Esophagus mucosa (tissue), 1 donor: ENCODE measurements at places on chromosomes 12 and 14. TPM values are rescaled to one million over a fixed set of nuclear protein-coding genes. Genes with fewer than 3 reads are reported as not detected.

The MYBPC1 gene
- 0.40 TPM for total RNA-seq

The MANSC4 gene
- not detected for total RNA-seq

The FRMD6 gene
- total RNA-seq = 92.0 TPM

The MYF6 gene
- total RNA-seq = not detected

The ARF3 gene
- 144 TPM for total RNA-seq

The PPP1R36 gene
- 0.20 TPM for total RNA-seq

DNA sequence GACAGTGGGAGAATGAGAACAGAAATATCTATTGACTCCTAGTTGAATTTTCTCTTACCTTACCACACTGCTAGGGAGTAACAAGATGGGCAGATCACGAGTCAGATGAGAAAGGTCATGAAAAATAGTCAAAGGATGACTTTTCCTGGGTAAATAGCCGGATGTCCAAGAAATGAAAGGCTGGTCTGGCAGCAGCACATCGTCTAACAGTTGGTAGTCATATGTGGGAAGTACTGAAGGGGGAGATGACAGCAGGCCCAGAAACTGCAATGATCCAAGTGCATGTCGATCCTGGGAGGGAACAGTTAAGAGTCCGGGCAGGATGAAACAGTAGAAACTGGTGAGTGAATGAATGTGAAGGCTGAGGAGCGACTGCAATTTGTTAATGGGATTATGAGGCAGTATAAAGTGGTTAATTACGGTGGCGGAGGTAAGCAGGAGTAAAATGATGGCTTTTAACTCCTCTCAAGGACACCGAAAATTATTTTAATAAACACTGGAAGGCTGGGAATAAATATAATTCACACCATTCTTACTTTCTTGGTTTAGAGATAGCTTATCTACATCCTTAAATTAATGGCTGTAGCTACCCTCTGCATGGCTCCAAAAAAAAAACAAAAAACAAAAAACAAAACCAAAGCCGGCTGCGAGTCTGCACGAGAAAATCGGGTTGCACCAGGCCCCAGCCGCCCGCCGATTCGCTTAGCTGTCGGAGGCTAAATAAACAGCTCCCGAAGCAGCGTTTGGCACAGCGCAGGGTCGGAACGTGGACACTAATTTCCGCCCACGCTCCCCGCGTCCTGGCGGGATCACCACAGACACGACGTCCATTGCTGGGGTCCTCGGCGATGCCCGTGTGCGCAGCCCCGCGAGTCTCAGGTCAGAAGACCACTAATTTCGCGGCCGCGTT, 1.0 kb upstream of the ERC1 start:
- peak; percentile 40 for ATAC-seq

GRCh38 chr12:132204793-132205270, 60.6 kb downstream of the NOC4L start:
- ATAC-seq = no peak

DNA sequence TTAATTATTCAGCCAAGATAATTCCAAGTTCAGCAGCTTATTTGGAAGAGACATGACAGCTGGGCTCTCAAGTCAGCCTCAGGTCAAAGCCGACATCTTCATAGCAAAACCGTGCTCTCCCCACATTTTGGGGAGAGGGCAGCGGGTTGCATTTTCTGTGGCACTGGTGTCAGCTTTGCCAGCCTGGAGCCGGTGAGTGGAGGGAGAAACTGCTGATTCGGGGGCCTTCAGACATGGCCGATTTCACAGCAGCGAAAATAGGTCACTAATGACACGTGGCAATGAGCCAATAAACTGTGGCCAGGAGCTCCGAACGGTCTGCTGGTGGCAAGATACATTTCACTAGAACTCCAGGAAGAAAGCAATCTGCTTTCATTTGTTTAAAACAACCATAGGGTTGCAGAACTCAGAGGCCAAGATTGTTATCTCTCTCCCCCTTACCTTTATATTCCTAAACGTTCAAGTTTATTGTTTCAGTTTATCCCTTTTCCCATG, 173.2 kb downstream of the CAND1 start:
- no peak for ATAC-seq

GRCh38 chr14:98682726-98683125, 589.3 kb downstream of the BCL11B start:
- no peak for ATAC-seq

DNA sequence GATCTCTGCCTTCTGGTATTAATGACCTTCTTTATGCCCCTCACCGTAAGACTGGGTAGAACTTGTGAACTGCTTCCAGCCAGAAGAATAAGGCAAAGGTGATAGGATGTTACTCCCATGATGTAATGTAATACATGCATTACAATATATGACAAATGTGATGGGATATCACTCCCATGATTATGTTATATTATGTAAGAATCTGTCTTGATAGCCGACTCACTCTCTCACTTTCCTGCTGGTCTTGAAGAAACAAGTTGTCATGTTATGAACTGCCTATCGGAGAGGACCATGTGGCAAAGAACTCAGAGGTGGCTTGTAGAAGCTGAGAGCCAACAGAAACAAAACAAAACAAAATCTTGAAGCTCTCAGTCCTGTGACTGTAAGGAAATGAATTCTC, 30.6 kb upstream of the OSBPL8 start:
- ATAC-seq = no peak

DNA sequence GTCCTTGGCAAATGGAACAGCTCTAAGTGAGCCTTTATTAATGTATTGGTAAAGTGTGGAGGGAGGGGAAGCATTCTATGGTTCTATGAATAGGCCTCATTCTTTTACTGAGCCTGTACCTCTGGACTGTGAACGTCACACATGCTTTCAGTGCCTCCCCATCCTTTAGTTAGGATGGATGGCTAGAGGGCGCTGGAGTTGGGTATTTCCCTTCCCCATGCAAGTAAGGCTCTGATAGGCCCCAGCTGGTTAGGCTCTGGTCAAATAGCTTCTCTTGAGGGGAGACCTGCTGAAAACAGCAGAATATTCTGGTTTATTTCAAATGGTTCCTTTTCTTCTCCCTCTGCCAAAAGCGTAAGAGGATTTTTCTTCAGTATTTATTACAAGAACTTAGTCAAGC, 860.9 kb upstream of the MDGA2 start:
- ATAC-seq = no peak

GRCh38 chr12:120229071-120229486, 28.2 kb upstream of the RPLP0 start:
- no peak for ATAC-seq

- ATAC-seq = no peak
Measured at GRCh38 chr14:55532645-55533344, 47.2 kb upstream of the KTN1 start.

DNA sequence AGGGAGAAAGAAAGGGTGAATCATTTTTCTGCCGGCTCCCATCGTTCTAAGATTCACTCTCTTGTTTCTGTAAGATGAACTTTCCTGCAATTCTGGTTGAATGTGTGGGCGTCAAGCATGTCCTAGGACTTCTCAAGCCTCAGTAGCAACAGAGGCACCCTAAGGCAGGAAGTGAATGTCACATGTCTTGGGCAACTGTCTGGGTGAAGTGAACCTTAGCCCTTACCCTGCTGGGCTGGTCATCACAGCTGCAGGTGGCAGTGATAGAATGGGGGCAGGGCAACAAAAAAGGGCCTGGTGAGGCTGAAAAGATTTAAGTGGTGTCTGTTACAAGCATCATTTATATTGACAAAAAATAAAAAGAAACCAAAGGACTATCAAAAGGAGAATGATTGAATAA, 45.9 kb upstream of the CAND1 start:
- no peak for ATAC-seq

GRCh38 chr14:67602995-67603545, 3.0 kb upstream of the PIGH start:
- ATAC-seq = peak; percentile 17

GRCh38 chr12:22215467-22216253, 118.8 kb downstream of the ST8SIA1 start:
- ATAC-seq = no peak

DNA sequence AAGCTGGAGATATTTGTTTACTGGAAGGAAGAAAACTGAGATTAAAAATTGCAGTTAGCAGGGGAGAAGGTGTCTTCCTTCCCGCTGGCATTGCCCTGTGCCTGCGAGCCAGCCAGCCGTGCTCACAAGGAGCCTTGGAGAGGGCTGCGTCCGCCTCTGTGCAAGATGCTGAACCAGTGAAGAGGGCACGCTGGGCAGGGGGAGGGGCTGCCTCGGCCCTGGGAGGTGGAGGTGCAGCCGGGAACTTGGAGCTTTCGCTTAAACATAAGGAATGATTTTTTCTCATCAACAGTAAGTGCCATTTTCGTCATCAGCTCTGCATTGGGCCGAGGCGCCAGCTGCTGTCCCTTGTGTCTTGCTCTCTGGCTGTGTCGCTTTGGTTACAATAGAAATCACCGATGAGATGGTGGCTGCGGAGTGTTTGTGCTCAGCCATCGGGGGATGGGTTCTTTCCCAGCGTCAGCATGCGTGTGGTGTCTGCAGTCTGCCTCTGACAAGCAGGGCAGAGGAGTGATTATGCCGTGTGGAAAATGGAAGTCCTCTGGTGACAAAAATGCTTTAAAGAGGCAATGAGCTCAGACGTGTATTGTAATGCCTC, 97.3 kb downstream of the ESR2 start:
- ATAC-seq = no peak

DNA sequence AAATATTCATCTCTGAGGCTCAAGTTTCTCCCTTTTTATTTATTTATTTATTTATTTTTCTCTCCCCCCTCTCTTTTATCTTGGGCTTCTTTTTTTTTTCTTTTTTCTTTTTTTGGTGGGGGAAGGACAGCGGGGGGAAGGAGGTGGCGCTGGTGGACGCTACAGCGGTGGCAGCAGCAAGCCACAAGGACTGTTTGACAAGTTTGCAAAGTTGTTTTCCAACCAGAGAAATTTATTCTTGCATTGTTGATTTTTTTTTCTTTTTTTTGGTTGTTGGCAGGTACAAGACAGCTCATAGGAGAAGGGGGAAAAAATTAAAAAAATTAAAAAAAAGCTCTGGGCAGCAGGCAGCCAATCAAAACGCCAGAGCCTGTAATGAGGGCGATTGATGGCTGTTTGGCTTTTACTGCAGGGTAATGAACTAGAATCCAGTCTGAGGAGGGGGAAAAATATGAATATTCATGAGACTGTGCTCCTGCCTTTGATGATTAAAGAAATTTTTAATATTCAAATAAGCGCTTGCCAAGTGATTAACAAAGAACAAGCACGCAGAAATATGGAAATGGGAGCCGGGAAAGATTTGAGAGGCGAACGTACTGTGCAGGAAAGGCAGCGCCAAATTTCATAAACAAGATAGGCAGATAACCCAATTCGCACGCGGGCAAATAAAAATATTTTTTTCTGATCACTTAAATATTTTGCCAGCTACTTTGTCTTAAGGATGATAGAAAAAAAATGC, 36.2 kb downstream of the BCL11B start:
- ATAC-seq = no peak

GRCh38 chr14:79704041-79704807, 507.1 kb downstream of the DIO2 start:
- ATAC-seq = no peak

GRCh38 chr14:38618514-38618913, 362.6 kb upstream of the CLEC14A start:
- ATAC-seq = no peak

DNA sequence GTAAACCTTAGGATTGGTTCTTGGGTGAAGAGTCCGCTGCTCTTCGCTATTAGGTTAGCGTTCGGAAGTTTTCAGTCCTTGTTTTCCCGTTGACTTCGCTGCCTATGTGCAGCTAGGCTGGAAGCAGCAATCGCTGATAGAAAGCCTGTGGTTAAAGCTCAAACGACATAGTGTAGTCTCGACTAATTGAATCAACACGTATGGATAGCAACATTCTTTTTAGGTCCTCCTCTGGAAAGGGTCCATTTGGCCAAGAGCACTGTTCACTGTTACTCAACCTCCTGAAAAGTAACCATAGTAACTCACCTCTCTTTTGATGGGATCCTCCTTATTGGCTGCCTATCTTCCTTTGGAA, 355.5 kb downstream of the SNAPC1 start:
- ATAC-seq = no peak

DNA sequence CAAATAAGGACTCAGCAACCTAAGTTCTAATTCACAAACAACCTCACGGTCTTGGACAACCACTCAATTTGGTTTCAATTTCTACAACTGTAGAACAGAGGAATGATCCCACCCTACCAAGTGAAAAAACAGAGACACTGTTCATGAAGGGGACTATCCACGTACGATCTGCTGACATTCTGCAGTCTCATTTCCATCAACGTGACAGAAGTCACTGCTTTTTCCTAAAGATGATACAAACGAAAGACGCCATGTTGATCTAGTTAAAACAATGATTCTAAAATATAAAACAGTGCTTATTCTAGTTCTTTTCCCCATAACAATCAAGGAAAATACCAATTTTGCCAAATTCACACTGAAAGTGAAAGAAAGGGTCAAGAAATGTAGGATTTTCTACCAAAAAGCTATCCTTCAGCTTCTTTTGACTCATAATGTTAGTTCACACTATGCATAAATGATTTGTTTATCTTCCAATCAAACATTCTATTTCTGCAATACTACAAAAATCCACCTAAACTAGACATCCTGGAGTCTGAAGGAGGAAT, 38.1 kb downstream of the CORO1C start:
- no peak for ATAC-seq

DNA sequence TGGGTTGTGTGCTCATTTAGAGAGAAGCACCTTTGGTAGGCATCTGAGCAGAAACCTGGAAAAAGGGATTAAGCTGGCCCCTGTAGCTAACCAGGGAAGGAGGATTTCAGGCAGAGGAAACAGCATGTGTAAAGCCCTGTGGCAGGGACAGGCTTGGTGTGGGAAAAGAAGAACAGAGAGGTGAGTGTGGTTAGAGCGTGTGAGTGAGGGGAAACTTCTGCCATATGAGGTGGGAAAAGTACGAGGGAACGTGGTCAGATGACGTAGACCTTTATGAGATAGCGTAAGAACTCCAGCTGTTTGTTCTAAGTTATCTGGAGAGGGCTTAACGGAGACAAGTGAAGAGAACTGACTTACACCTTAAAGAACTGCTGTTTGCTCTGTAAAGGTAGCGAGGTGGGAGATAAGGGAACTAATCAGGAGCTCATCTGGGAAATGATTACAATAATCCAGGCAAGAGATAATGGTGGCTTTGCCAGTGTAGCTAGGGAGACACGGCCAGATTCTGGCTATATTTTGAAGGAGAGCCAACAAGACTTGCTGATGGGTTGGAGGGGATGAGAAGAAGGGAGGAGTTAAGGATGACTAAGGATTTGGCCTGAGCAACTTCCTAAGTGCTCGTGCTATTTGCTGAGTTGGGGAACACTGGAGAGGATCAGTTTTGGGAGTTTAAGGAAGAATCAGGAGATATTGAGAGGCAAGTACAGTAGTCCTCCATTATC, 234.0 kb downstream of the ETNK1 start:
- ATAC-seq = no peak

DNA sequence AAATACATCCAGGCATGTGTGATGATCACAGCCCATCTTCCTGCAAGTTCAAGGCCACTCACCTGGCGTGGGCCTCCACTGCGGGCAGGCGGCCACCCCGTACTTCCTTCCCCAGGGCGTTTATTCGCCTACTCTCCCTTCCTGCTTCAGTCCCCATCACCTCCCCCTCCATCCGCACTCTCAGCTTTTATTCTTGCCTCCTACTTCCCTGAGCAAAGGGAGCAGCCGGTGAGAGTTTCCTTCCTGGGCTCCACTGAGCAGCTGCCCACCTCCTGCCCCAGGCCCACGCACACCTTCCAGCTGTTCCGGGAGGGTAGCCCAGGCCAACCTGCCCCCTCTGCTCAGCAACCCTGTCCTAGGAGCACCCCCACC, 4.1 kb downstream of the CYP46A1 start:
- ATAC-seq = no peak
